Stimulated activated CD4-positive, alpha-beta T cell treated with anti-CD3 and anti-CD28 coated beads, Interleukin-2, amount 100 ng/mL, for 4 hours (primary cell): ENCODE measurements at places on chromosomes 2 and 18.

DNA sequence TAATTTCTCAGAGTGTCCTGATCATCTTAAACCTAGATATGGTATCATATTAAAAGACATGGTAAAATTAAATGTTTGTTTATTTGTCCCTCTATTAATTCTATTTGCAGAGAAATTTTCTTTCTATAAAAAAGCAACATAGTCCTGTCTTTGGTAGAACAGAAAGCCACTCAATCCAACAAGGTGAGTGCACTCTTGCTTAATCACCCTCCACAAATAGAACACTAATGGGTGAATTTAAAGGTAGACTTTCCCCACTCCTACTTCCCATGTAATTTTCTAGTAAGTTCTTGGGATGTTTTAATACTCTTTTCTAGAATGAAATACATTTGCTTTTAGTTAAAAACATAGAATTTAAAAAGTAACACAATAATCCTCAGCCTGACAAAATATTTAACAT lies 97.7 kb downstream of the PIGN start:
- no peak for DNase-seq

- no peak for DNase-seq
These were observed 433.7 kb upstream of the RAB12 start for GRCh38 chr18:8175501-8176061.

- DNase-seq = no peak
These were observed 46.4 kb upstream of the DSC1 start for GRCh38 chr18:31209041-31209440.

GRCh38 chr2:198129609-198130008 lies 325.2 kb downstream of the PLCL1 start:
- DNase-seq = no peak

- DNase-seq = no peak
These were observed 74.3 kb downstream of the LONRF2 start for GRCh38 chr2:100248044-100248330.

GRCh38 chr2:100142393-100142792 lies at the start of gene AFF3:
AFF3 (minus strand) TSS chr2:100142590; CDS start chr2:100104454, 38,136 bp downstream.
- peak; percentile 5 for DNase-seq

DNA sequence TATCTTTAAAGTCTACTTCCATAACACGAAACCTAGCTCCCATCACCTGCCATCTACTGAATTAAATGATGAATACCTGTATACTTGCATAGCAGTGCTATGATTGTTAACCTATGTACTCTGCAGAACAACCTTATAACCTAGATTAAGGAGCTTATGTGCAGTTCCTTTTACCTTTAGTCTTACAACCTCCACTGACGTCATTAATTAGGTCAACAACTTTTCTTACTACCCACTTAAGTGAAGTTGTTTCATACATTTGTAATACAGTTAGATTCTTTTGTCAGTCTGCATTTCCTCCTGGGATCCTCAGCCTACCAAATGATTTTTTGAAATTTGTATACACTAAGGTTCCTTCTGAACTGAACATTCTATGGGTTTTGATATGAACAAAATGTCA lies 1082.3 kb downstream of the SUCLG1 start:
- no peak for DNase-seq

- DNase-seq = no peak
These were observed 651 bp upstream of the STAM2 start for GRCh38 chr2:152176113-152176714.

GRCh38 chr18:23151414-23152099 lies 16.3 kb downstream of the CABLES1 start:
- DNase-seq = no peak

DNA sequence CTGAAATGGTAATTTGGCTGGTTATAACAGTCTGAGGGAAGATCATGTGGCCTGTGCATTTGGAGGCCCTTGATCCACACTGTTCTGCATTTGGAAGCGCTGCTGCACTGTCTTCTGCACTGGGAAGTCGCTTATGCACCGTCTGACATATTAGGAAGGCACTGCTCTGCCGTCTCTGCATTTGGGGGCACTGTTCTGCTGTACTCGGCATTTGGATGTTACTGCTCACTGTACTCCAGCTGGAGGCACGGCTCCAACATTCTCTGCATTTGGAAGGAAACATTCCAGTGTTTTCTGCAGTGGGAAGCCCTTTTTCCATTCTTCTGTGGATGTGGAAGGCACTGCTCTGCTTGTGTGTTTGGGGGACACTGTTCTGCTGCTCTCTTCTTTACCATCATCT lies 9.6 kb upstream of the PROM2 start:
- DNase-seq = no peak

- no peak for DNase-seq
These were observed 22.5 kb upstream of the LYPD6B start for GRCh38 chr2:149015926-149016563.

GRCh38 chr2:47043142-47043890 lies 111.8 kb downstream of the STPG4 start:
- no peak for DNase-seq

DNA sequence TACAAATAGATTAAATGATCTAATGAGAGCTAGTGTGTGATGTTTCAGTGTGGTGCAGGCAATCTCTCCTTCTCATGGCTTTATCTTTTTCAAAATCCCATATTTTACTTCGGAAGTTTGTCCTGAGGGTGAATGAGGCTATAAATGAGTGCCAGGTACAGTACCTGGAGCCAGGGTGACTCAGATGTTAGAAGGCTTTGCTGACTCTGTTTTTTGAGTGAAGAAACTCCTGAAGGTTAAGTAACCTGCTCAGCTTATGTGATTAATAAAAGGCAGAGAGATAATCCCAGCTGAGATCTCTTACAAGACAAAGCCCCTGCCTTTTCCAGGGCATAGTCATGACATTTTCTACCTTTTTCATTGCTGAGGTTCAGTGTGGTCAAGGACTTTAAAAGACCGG lies 52.6 kb downstream of the MGAT5 start:
- no peak for DNase-seq

DNA sequence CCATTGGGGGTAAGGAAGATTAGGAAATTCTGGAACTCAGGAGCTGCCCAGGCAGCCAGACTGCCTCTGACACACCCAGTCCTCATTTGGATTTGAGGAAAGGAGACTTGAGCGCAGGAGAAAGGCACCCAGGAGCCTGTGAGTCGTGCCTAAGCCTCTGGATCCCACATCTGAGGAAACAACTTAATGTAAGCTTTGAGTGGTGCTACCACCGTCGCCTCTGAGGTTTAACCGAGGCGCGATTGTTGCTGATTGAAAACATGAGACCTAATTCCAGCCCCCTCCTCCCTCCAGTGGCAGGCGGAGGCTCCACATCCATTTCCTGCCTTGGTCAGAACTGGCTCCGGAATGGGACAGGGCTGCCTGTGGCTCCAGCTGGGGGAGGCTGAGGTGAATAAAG lies 176.7 kb upstream of the PKDCC start:
- no peak for DNase-seq

DNA sequence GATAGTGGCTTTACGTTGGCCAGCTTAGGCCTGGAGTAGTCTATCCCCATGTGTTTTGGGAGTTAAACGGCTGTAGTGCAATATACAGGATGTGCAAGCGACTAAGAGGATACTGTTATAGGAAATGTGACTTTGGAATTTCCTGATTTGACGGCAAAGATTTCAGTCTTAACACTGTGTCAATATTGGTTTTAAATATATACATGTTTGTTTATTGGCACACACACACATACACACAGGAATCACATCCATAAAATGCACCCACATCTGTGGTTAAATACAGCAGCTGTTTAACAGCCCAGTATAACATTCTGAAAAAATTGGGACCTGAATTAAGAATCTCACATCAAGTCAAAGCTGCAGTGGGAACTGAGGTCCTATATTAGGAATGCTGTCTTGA lies 347.1 kb downstream of the TXNL1 start:
- no peak for DNase-seq

DNA sequence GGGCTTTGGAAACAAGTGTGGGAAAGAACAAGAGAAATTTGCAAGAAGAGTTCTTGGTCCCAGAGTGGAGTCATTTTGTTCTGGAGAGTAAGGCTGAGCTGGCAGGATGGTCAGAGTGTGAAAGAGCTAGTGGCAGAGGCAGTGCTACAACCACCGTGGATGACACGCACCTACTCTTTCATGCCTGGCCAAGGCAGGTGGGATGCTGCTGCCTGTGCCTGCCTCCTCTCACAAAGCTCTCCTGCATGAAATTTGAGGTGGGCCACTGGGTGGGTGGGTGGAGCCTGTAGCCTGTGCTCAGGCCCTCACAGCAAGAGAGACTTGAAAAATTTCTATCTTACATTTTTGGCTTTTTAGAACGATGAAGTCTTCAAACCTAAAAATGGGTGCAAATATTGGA lies 9.4 kb upstream of the INO80C start:
- DNase-seq = no peak

GRCh38 chr18:36627637-36628036 lies 201.2 kb downstream of the TPGS2 start:
- DNase-seq = no peak
